ENCODE measurements at places on chromosomes 1 and 21.

GRCh38 chr1:228742281-228742860 lies 7.1 kb downstream of the RHOU start:
- DNase-seq, result no peak

- DNase-seq, result peak; percentile 88
Observed at GRCh38 chr1:40096977-40097782, at the start of gene PPT1. TSS of gene PPT1 (minus strand) at chr1:40097252. CDS start at chr1:40097238, 14 bp downstream.

DNA sequence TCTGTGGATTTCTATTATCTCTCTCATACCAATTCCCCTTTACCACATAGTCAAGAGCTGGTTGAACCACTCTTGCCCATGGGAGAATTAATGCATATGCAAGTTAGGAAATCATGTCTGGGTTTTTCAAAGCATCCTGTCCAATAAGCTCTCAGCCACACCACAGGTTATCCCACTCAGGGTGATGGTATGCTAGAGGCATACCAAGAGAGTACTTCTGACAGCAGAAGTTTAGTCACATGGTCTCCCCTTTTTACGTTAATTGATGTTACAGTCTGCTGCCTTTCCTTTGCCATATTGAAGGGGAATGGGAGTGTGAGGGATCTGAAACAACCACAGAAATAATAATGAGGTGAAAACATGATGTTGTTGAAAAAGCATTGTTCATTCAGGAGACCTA lies 135.8 kb upstream of the PBX1 start:
- no peak for DNase-seq

DNA sequence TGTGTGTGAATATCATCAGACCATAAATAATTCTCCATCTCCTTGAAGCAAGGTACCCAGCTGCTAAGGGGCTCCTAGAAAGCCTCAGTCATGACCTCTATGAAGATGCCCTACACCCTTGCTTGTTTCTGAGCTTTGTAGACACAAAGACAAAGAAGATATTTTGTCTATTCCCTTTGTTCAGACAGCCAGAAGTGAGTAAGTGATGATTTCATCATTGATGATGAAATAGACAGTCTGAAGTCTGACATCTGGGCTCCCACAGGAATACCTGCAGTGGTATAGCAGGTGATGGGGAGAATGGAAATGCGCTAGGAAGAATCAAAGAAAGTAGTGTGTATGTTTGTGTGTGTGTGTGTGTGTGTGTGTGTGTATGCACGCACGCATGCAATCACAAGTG lies 82.2 kb upstream of the DPT start:
- no peak for DNase-seq

GRCh38 chr1:92495392-92496063 lies 8.8 kb upstream of the GFI1 start:
- DNase-seq, result no peak

DNA sequence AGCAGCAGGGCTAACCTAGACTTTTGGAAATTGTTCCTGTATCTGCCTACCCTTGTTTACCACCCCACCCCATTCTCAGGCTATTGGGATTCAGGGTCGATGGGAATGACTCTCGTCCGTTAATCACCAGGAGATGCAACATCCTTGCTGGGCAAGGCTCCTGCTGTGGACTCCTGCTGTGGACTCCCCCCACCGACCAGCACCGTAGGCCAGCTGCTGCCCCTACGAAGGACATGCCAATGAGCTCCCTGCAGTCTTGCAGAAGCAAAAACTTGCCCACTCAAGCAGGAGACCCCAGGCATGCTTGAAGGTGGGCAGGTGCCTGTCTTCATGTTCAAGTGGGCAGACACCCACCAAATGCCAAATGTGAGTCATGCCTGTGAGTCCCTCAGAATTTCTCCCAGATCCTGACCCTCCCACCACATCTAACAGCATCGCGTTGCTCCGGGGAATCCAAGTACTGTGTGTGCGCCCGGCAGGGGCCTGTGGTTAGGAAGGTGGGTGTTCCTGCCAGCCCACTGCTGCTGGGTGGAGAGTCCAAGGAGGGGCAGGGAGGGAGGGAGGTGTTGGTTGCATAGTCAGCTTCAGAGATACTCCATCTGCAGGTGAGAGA lies 41.7 kb upstream of the SOX13 start:
- no peak for DNase-seq

GRCh38 chr1:208272713-208273112 lies 28.5 kb upstream of the PLXNA2 start:
- DNase-seq, result no peak

GRCh38 chr1:212237651-212238050 lies 47.6 kb upstream of the PPP2R5A start:
- no peak for DNase-seq
